ENCODE measurements at places on chromosomes 7 and 10. TPM values are rescaled to one million over a fixed set of nuclear protein-coding genes. Genes with fewer than 3 reads are reported as not detected.

OR2A5 gene
- not detected for total RNA-seq

GRCh38 chr7:133512560-133512959 lies 259.7 kb downstream of the EXOC4 start:
- no peak for DNase-seq
- H3K27ac ChIP-seq: no peak overlapping the region
- no peaks in the 10 kb centered on the region for H3K4me1 ChIP-seq

GRCh38 chr7:44998153-44998871 lies 1.7 kb upstream of the CCM2 start:
- peak overlapping the region; percentile 55 for H3K27ac ChIP-seq
- peak overlapping the region; percentile 88 for H3K4me3 ChIP-seq

PRSS1 gene
- total RNA-seq: not detected

HOXA13 gene
- not detected for total RNA-seq

GRCh38 chr7:24842449-24843241 lies 85.4 kb upstream of the GSDME start:
- H3K36me3 ChIP-seq: peaks cover 44% of the 10 kb centered on the region
- peaks cover 25% of the 10 kb centered on the region for H3K4me1 ChIP-seq
- H3K27me3 ChIP-seq: no peaks in the 10 kb centered on the region
- H3K27ac ChIP-seq: no peak overlapping the region
- no peak overlapping the region for H3K4me3 ChIP-seq

PPP1R3C gene
- total RNA-seq: not detected

NPFFR1 gene
- not detected for total RNA-seq

GRCh38 chr10:22999942-23000341 lies 72.1 kb downstream of the ARMC3 start:
- DNase-seq: no peak
- H3K4me1 ChIP-seq: no peaks in the 10 kb centered on the region
- H3K27me3 ChIP-seq: peaks cover 21% of the 10 kb centered on the region
- H3K4me3 ChIP-seq: no peak overlapping the region
- H3K36me3 ChIP-seq: no peaks in the 10 kb centered on the region
- no peak overlapping the region for H3K27ac ChIP-seq

GRCh38 chr10:44963772-44964633 lies 4.4 kb downstream of the RASSF4 start:
- no peaks in the 10 kb centered on the region for H3K36me3 ChIP-seq
- H3K27me3 ChIP-seq: no peaks in the 10 kb centered on the region
- DNase-seq: no peak
- H3K4me3 ChIP-seq: no peak overlapping the region

- H3K27me3 ChIP-seq: peaks cover 3% of the 10 kb centered on the region
- H3K4me3 ChIP-seq: no peak overlapping the region
- no peak for DNase-seq
- H3K36me3 ChIP-seq: no peaks in the 10 kb centered on the region
Measured at GRCh38 chr7:38574086-38574485, 57.1 kb downstream of the AMPH start.

GRCh38 chr7:153951316-153951715 lies 100.9 kb upstream of the DPP6 start:
- H3K4me1 ChIP-seq: no peaks in the 10 kb centered on the region
- H3K36me3 ChIP-seq: no peaks in the 10 kb centered on the region
- no peak overlapping the region for H3K4me3 ChIP-seq
- DNase-seq: no peak
- no peak overlapping the region for H3K27ac ChIP-seq
- H3K27me3 ChIP-seq: no peaks in the 10 kb centered on the region

GRCh38 chr7:6563936-6564770 lies 12.9 kb upstream of the GRID2IP start:
- H3K36me3 ChIP-seq: no peaks in the 10 kb centered on the region
- no peak overlapping the region for H3K4me3 ChIP-seq
- H3K4me1 ChIP-seq: no peaks in the 10 kb centered on the region
- peaks cover 6% of the 10 kb centered on the region for H3K27me3 ChIP-seq

DNA sequence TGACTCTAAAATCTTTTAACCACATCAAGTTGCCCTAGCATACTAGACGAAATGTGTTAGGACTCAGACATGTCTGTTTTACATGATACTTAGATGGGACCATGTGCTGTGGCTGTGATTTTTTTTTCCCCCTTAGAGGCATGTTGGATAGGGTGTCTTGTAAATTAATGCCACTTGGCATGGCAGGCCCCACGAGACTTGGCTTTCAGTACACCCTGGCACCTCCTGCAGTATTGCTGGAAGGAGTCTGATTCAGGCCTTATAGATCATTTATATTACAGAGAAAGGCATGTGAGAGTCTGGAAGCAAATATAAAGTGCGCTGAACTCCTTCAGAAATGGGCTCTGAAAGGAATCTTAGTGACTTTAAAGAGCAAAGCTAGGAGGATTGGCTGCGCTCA lies 494.1 kb downstream of the SDK1 start:
- H3K4me1 ChIP-seq: no peaks in the 10 kb centered on the region
- no peaks in the 10 kb centered on the region for H3K36me3 ChIP-seq
- DNase-seq: no peak
- no peak overlapping the region for H3K4me3 ChIP-seq
- H3K27ac ChIP-seq: no peak overlapping the region
- no peaks in the 10 kb centered on the region for H3K27me3 ChIP-seq

DNA sequence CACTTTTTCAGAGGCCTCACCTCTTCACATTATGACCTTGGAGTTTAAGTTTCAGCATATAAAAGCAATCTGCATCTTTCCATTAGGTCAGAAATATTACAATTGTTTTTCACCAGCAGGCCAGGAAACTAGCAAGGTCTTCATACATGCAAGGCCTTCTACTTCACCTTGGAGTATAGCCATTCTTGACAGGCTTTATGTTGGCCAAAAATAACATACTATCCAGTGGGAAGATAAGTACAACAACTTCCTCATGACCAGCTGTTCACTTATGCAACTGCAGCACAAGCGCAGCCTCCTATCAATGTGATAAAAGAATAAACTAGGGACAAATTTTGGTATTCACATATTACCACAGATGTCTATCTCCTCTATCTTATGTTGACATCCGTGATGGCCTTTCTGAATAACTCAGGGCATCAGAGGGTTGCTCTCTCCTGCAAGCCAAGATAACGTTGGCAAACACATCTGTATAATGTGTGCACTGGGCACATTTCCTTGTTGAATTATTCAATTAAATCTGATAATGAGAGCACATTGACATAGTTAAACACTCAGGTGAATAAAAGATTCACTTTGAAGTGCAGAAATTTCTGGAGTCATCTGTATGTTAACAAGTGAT lies 239.8 kb downstream of the FZD1 start:
- DNase-seq: no peak
- H3K36me3 ChIP-seq: no peaks in the 10 kb centered on the region
- no peaks in the 10 kb centered on the region for H3K27me3 ChIP-seq
- no peaks in the 10 kb centered on the region for H3K4me1 ChIP-seq

GRCh38 chr10:995559-995926 lies 7.3 kb downstream of the GTPBP4 start:
- no peak for DNase-seq
- H3K4me1 ChIP-seq: peaks cover 17% of the 10 kb centered on the region
- no peaks in the 10 kb centered on the region for H3K27me3 ChIP-seq
- no peak overlapping the region for H3K4me3 ChIP-seq
- H3K27ac ChIP-seq: peak overlapping the region; percentile 30

- no peak overlapping the region for H3K27ac ChIP-seq
- no peak overlapping the region for H3K4me3 ChIP-seq
- DNase-seq: no peak
- no peaks in the 10 kb centered on the region for H3K36me3 ChIP-seq
- no peaks in the 10 kb centered on the region for H3K4me1 ChIP-seq
Measured at GRCh38 chr7:30863706-30864035, 48.0 kb upstream of the AQP1 start.

- peaks cover 67% of the 10 kb centered on the region for H3K4me1 ChIP-seq
- no peak overlapping the region for H3K4me3 ChIP-seq
- peaks cover 62% of the 10 kb centered on the region for H3K36me3 ChIP-seq
- no peak for DNase-seq
Measured at GRCh38 chr7:155746188-155746587, 66.1 kb downstream of the SHH start.

GRCh38 chr7:32206987-32207386 lies 136.8 kb upstream of the PDE1C start:
- H3K36me3 ChIP-seq: no peaks in the 10 kb centered on the region
- H3K27ac ChIP-seq: no peak overlapping the region
- no peaks in the 10 kb centered on the region for H3K4me1 ChIP-seq
- DNase-seq: no peak
- no peak overlapping the region for H3K4me3 ChIP-seq

Data from activated T-helper 1 cell treated with anti-CD3 and anti-CD28 coated beads, Interleukin-12 subunit alpha, Interleukin-12 subunit beta, Interleukin-2, Interleukin-4 antibody, amounts not matched to agents 30 ng/mL and 10 ng/mL and 1 ng/mL, durations not matched to agents 14 hours and 24 hours and 36 hours (primary cell).